Neural progenitor cell (in vitro differentiated cells): ENCODE measurements at places on chromosomes 1 and 21. TPM values are rescaled to one million over a fixed set of nuclear protein-coding genes. Genes with fewer than 3 reads are reported as not detected.

DNA sequence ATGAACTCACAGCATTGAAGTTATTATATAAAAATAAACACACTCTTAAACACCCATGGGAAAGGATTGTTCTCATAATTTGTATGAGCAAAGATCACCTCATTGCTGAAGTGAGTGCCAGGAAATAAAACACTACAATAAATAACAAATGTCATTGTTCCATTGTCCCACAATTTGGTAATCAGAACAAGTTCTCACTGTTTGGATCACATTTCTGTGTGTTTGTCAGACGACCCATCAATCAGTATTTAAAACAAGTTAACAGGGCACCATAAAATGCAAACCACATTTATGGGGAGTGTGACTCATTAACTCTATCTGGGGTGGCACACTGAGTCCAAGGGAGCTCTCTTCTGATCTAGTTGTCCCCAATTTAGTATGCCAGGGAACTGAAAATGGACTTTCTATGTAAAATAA lies 124.5 kb downstream of the PTPRC start:
- H3K27me3 ChIP-seq, result no peaks in the 10 kb centered on the region
- H3K4me1 ChIP-seq, result no peaks in the 10 kb centered on the region
- H3K36me3 ChIP-seq, result no peaks in the 10 kb centered on the region
- H3K27ac ChIP-seq, result no peak overlapping the region
- DNase-seq, result no peak

DNA sequence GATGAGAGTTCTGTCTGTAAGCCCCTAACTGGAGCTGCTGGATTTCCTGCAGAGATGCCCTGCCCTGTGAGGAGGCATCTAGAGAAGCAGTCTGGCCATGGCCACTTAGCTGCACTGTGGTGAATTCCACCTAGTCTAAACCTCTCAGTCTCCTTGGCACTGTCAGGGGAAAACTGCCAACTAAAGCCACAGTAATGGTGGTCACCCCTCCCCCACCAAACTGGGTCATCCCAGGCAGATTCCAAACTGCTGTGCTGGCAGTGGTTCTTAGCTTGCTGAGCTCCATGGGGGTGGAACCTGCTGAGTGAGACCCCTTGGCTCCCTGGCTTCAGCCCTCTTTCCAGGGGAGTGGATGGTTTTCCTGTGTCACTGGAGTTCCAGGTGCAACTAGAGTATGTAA lies 740.6 kb downstream of the RWDD3 start:
- no peaks in the 10 kb centered on the region for H3K27me3 ChIP-seq
- no peak for DNase-seq
- no peaks in the 10 kb centered on the region for H3K36me3 ChIP-seq
- H3K4me3 ChIP-seq, result no peak overlapping the region
- no peak overlapping the region for H3K27ac ChIP-seq

DNA sequence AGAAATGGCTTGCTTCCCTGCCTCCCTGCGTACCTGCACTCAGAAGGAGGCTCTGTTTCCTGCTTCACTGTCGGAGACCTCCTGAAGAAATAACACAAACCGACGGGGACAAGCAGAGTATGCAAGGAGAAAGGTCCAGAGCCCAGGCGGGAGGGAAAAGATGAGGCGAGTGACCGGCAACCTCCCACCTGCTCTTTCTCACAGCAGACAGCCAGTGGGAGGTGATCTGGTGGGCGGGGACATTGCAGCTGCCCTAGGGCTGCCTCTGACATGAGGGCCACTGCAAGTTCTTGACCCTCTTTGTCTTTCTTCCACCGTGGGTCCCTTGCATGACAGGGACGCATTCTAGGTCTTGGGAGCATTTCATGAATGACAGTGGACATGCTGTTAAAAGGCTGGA lies 368.2 kb downstream of the CAMTA1 start:
- H3K4me3 ChIP-seq, result no peak overlapping the region
- DNase-seq, result no peak
- H3K36me3 ChIP-seq, result no peaks in the 10 kb centered on the region
- peaks cover 11% of the 10 kb centered on the region for H3K4me1 ChIP-seq
- H3K27ac ChIP-seq, result no peak overlapping the region

DNA sequence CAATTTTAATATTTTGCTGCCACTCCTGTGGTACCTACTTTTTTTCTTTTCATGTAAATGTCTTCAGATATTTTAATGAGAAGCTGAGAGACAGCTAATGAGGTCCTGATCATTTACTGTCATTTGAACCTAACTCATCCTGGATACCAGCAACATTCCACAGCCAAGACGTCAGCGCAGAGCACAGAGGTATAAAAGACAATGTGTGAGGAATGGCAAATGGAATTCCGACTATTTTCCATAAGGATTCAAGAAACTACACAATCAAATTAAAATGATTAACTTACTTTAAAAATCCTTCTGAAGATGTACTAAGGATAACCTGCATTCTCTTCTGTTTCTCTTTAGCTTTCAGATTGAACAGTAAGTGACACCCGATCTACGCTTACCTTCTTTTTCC lies 38.8 kb downstream of the HEATR1 start:
- H3K27me3 ChIP-seq, result no peaks in the 10 kb centered on the region
- no peaks in the 10 kb centered on the region for H3K4me1 ChIP-seq
- H3K36me3 ChIP-seq, result peaks cover 5% of the 10 kb centered on the region
- H3K27ac ChIP-seq, result no peak overlapping the region
- no peak overlapping the region for H3K4me3 ChIP-seq

LAMC2 gene
- 0.36 and 0.46 TPM in 2 replicates for total RNA-seq
